ENCODE measurements at places on chromosomes 16 and 17. TPM values are rescaled to one million over a fixed set of nuclear protein-coding genes. Genes with fewer than 3 reads are reported as not detected.

The PRR29 gene
- not detected for total RNA-seq

GRCh38 chr16:57424583-57424982, 20.0 kb downstream of the CCL17 start:
- no peaks in the 10 kb centered on the region for H3K4me1 ChIP-seq
- no peak for DNase-seq
- H3K27ac ChIP-seq: no peak overlapping the region
- no peaks in the 10 kb centered on the region for H3K27me3 ChIP-seq
- no peaks in the 10 kb centered on the region for H3K36me3 ChIP-seq

DNA sequence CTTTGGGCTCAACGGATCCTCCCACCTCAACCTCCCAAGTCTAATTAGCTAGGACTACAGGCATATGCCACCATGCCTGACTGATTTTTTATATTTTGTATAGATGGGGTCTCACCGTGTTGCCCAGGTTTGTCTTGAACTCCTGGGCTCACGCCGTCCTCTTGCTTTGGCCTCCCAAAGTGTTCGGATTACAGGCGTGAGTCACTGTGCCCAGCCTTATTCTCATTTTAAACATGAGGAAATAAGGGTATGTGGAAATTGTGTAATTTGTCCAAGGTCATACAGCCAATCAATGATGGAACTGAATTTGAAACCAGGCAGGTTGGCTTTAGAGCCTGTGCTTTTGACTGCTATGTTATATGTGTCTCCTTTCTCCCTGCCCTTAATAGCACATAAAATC, 27.4 kb upstream of the AQP8 start:
- DNase-seq: no peak
- no peaks in the 10 kb centered on the region for H3K27me3 ChIP-seq
- no peaks in the 10 kb centered on the region for H3K36me3 ChIP-seq
- H3K4me1 ChIP-seq: peaks cover 10% of the 10 kb centered on the region
- no peak overlapping the region for H3K27ac ChIP-seq
- H3K4me3 ChIP-seq: no peak overlapping the region

The DLG4 gene
- 7.9 TPM for total RNA-seq

DNA sequence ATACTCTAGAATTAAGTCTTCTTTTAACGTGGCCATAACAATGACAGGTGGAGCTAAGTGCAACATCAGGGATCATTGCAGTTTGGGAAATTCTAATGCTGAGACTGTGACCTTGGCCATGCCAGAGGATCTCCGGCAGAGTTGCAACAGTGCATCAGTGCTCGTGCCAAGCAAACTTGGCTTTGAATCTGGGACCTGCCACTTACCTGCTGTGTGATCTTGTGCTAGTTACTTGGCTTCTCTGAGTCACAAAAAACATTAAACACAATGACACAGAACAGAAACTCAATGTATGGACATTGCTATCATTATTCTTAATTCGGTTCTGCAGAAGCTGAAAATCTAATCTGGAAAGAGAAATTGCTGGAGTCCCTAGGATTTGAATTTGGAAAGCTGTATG, 435.5 kb upstream of the CCL2 start:
- H3K4me3 ChIP-seq: no peak overlapping the region
- no peak overlapping the region for H3K27ac ChIP-seq
- H3K27me3 ChIP-seq: peaks cover 14% of the 10 kb centered on the region
- no peaks in the 10 kb centered on the region for H3K4me1 ChIP-seq

The HSF5 gene
- not detected for total RNA-seq

The KRTAP1-1 gene
- not detected for total RNA-seq

DNA sequence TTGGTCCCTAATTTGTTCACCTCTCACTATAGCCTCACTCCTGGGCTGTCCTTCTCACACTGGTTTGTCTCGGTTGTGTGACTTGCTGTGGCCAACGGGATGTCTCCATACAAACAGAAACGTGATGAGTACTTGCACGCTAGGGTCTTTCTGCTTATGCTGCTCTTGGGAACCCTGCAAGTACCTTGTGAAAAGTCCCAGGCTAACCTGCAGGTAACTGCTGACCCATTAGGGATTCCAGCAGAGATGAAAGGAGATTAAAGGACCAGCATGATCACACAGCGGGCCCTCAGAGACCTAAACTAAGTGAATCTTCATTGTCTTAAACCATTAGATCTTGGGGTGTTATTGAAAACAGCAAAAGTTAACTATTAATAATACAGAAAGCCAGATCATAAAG, 562.8 kb upstream of the GOT2 start:
- H3K36me3 ChIP-seq: no peaks in the 10 kb centered on the region
- H3K27me3 ChIP-seq: no peaks in the 10 kb centered on the region
- H3K4me3 ChIP-seq: no peak overlapping the region
- H3K27ac ChIP-seq: no peak overlapping the region
- no peak for DNase-seq

GRCh38 chr16:86593913-86594620, 15.7 kb downstream of the FOXL1 start:
- H3K4me3 ChIP-seq: no peak overlapping the region
- H3K27me3 ChIP-seq: peaks cover 84% of the 10 kb centered on the region
- no peaks in the 10 kb centered on the region for H3K4me1 ChIP-seq
- DNase-seq: no peak
- H3K36me3 ChIP-seq: no peaks in the 10 kb centered on the region

DNA sequence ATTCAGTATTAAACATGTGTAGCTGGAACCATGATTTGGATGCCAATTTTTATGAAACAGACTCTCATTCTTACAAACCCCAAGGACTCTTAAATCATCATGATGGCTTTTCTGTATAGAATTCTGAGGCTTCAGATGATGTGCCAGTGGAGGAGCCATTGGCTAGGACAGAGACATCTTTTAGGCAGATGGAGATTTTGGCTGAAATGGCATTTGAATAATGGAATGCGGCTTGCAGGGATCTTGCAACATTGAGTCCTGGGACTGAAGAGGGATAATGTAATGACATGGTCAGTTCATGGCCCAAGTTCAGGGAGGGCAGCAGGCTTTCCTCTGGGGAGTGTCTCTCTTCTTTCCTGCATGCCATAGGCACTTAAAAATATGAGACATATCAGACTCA, 172.4 kb downstream of the ABCA8 start:
- H3K36me3 ChIP-seq: no peaks in the 10 kb centered on the region
- H3K4me3 ChIP-seq: no peak overlapping the region
- H3K4me1 ChIP-seq: peaks cover 7% of the 10 kb centered on the region
- no peak for DNase-seq

DNA sequence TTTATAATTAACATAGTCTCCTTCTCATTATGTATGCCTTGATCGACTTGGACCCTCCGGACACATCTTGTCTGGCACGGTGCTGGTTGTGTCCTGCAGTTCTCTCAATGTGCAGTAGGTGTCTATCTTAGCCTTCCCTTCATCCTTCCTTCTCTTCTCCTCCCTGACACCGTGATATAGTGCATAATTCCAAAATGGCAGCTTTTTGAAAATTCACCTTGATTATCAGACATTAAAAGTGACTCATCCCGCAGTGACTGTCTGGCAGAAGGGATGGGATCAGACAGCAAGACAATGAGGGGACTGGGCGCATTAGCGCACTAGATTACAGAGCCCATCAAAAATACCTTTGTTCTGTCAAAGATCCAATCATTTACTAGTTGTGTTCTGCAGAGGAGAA, 70.0 kb upstream of the PMFBP1 start:
- H3K36me3 ChIP-seq: no peaks in the 10 kb centered on the region
- H3K4me3 ChIP-seq: no peak overlapping the region

GRCh38 chr16:78450255-78450654, 350.8 kb downstream of the WWOX start:
- no peak overlapping the region for H3K27ac ChIP-seq

DNA sequence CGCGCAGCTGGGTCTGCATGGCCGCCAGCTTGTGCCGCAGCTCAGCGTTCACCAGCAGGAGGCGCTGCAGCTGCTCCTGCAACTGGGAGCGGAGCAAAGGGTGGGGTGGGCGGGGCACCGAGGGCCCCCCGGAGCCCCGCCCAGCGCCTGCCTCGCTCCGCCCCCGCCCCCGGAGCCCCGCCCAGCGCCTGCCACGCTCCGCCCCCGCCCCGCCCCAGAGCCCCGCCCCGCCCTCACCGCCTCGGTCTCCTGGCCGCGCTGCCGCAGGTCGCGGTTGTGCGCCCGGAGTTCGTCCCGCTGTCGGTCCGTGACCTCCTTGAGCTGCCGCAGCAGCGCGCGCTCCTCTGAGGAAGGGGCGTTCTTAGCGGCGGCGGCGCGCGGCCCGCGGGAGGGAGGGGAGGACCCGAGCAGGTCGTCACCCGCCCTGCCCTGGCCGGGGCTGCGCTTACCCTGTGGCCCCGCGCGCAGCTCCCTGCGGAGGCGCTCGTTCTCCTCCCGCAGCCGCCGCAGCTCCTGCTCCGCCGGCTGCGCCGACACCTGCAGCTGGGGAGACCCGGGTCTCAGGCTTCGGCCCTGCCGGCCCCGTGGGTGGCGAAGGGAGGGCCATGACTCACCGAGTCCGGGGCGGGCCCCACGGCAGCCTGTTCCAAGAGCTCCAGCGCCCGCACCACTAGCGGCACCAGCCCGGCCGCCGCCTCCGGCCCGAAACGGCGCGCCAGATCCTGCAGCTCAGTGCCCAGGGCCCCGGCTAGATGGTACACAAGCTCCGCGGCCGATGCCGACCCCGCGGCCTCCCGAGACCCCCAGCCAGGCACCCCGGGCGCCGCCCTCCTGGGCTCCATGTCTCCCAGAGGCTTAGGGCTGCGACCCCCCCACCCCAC, 463 bp downstream of the RILP start:
- H3K27ac ChIP-seq: peak overlapping the region; percentile 99
- peaks cover 36% of the 10 kb centered on the region for H3K36me3 ChIP-seq
- DNase-seq: peak; percentile 96
- H3K4me1 ChIP-seq: peaks cover 24% of the 10 kb centered on the region

DNA sequence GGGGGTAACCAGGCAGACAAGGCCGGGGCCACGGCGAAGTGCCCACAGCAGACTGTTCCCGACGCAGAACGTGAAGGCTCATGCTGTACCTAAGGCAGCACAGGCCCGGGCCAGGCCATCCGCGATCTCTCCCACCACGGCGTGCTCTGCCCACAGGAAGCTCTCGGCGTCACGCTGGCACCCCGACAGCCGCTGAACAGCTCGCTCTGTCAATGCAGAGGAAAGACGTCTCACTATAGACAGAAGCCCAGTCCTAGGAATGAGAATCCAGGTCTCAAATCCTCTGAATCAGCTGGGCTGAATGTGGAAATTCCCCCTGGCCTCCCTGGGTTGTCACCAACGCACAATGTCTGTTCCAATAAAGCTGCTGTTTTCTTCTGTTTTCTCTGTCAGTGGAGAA, 21.4 kb downstream of the SERPINF1 start:
- no peak for DNase-seq
- H3K4me3 ChIP-seq: no peak overlapping the region
- H3K36me3 ChIP-seq: no peaks in the 10 kb centered on the region
- H3K4me1 ChIP-seq: peaks cover 85% of the 10 kb centered on the region
- H3K27ac ChIP-seq: peak overlapping the region; percentile 91

- peaks cover 28% of the 10 kb centered on the region for H3K4me1 ChIP-seq
- H3K4me3 ChIP-seq: peak overlapping the region; percentile 98
- H3K27me3 ChIP-seq: no peaks in the 10 kb centered on the region
- H3K36me3 ChIP-seq: no peaks in the 10 kb centered on the region
- no peak for DNase-seq
Observed at GRCh38 chr16:2009164-2009711, 383 bp downstream of the ZNF598 start.

DNA sequence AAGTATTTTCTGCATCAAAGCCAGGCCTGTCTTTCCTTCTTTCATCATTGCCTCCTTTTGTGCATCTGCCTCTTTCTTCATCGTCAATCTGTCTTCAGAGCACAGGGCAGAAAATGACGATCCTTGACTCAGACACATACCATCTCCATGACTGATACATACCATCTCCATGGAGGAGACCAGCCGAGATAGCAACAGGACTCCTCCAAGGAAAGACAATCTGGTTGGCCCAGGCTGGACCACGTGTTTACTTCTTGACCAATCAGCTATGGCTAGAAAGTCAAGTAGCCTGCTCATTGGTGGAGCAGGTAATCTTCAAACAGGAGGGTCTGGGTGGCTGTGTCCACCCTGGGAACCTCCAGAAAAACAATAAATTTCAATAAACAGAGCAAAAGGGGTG, 164.6 kb downstream of the CPPED1 start:
- H3K27ac ChIP-seq: no peak overlapping the region
- H3K4me3 ChIP-seq: no peak overlapping the region
- H3K36me3 ChIP-seq: no peaks in the 10 kb centered on the region
- H3K27me3 ChIP-seq: no peaks in the 10 kb centered on the region

DNA sequence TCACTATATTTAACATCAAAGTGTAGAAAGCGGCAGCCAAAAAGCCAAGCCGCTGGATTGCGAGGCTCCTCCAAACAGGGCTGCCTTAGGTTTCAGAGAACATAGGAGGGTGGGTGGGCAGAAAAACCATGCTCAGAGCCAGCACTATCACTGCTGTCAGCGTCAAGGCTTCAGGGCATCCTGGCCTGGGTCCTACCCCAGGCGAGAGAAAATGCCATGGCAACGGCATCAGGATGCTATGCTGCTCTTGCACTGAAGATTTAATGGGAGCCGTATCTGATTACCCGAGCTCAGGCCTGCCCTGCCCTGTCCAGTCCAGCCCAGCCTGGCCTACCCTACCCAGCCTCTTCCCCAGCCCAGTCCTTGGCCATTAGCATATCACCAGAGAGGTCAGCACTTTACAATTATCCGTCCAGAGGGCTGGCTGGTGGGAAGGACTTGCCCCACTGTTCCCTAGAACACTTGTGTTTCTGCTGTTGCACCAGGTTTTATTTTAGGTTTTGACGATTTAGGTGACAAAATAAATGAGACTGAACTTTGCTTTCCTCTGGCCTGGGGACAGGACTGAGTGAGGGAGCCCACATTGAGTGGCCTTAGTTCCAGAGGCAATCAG, 61.1 kb downstream of the TOM1L2 start:
- H3K4me3 ChIP-seq: no peak overlapping the region
- DNase-seq: no peak
- H3K27me3 ChIP-seq: no peaks in the 10 kb centered on the region
- no peaks in the 10 kb centered on the region for H3K36me3 ChIP-seq
- H3K27ac ChIP-seq: no peak overlapping the region

The RAD51C gene
- total RNA-seq: 4.9 TPM

DNA sequence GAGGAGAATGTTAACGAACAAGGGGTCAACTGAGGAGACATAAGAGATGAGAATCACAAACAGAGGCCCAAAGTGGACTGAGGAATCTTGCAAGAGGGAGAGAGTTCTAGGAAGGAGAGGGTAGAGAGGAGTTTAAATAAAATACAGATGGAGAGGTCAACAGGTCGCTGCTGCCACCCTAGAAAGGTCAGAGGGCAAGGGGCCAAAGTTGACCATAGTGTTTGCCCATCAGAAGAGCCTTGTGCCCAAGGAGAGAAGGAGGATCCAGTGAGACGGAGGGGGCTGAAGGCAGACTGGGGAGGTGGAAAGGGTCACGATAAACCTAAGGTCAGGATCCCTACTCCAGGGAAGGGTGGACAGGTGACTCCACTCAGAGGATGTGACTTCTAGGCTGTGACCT, 6.9 kb upstream of the ITGA3 start:
- DNase-seq: no peak
- H3K4me3 ChIP-seq: no peak overlapping the region

The KRT33A gene
- total RNA-seq: not detected

GRCh38 chr17:57565176-57565575, 179.9 kb downstream of the CCDC182 start:
- peaks cover 3% of the 10 kb centered on the region for H3K4me1 ChIP-seq
- no peak overlapping the region for H3K4me3 ChIP-seq

Measured in transverse colon (tissue), 4 donors.